Activated CD4-positive, CD25-positive, alpha-beta regulatory T cell (primary cell): ENCODE measurements at places on chromosomes 7 and 10.

DNA sequence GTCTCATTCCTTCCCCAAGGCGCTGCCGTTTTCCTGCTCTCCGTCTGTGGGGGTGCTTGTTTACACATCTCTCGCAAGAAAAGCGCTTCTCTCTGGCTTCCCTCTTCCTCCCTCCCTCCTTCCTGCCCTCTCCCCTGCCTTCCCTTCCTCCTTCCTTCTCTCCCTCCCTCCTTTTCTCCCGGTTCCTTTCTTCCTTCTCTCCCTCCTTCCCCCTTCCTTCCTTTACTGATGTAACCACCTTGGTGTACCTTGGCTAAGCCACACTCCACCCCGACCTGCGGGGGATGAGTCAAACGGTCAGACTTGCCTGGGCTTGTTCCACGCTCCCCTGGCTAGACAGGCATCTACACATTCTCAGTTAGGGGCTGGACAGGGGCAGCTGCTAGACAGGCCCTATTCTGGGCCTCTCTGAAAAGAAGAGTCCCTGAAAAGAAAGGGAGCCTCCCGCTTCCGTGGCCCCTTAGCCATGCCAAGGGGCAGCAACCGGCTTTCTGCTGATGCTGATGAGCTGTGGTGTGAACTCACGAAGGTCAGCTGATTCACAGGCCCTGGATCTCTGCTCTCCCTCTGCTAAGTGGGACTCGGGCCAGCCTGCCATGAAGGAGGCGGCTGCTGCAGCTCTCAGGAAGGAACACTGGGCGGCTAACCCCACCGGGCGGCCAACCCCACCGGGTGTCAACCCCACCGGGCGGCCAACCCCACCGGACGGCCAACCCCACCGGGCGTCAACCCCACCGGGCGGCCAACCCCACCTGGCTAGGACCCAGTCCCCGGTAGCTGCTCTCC, 216.8 kb downstream of the TCERG1L start:
- no peak for DNase-seq

GRCh38 chr7:18497082-18497481, 1.5 kb downstream of the HDAC9 start:
- DNase-seq: no peak

- DNase-seq: no peak
These were observed 24.9 kb downstream of the BEND7 start for GRCh38 chr10:13503745-13504463.

DNA sequence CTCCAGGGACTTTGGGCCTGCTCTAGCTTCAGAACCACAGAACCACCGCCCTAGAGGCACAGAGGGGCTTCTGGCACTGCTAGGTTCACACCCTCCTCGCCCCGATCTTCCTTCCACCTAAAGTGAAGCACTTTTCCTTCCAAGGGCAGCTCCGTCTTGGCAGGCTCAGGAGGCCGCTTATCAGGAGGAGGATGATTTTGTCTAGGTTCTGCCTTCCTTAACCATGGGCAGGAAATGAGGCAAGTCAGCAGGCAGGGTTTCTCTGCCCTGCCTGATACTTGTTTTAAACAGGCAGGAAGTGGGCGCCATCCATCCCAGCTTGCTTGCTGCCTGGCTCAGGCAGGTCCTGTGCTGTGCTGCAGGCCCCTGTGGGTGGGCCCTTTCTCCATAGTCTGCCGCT, 8.3 kb upstream of the ATP6V0E2 start:
- peak; percentile 56 for DNase-seq

DNA sequence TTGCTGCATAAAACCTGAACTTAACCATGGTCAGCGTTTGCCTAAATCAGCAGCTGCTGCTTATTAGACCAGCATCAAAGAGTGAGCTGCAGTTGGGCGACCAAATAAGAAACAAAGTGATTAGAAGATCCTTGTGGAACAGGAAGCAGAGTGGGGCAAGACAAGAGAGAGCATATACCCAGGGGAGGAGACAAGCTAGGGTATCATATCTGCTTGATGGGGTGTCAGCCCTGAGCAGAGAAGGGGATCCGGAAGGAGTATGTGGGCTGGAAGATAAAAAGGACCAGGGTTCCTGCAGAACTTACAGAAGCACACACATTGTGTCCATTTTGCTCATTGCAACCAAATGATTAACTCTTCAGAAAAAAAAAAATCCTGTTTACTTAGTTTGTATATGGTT, 213.6 kb downstream of the CELF2 start:
- no peak for DNase-seq

DNA sequence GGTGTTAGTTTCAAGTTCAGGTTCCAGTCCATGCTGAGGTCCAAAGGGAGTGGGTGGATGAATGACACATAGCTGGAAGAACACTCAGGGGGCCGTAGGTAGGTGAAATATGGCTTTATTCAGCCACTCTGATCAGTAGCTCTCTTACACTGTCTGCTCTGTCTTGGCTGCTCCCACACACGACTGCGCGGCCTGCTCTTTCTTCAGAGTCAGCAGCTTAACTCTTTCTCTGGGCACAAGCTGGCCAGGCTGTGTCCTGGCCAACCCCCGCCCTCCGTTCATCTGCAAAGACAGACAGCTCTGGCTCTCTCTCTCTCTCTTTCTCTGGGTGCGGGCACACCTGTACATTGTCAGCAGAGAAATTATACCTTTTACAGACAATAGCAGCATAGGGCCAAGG, 317.4 kb upstream of the SORCS1 start:
- no peak for DNase-seq

- DNase-seq: no peak
These were observed 14.3 kb upstream of the GATAD1 start for GRCh38 chr7:92433019-92433418.

DNA sequence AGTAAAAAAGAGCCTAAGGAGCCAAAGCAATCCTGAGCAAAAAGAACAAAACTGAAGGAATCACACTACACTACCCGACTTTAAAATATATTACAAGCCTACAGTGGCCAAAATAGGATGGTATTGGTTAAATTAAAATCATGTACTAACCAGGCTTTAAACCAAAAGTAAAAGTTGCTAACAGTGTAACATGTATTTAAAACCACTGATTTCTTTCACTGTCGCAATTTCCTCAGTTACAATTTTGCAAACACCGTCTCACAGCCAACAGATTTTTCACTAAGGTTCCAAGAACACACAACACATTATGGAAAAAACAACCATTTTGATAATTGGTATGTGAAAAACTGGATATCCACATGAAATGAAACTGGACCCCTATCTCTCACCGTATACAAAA, 74.0 kb downstream of the JMJD1C start:
- no peak for DNase-seq

DNA sequence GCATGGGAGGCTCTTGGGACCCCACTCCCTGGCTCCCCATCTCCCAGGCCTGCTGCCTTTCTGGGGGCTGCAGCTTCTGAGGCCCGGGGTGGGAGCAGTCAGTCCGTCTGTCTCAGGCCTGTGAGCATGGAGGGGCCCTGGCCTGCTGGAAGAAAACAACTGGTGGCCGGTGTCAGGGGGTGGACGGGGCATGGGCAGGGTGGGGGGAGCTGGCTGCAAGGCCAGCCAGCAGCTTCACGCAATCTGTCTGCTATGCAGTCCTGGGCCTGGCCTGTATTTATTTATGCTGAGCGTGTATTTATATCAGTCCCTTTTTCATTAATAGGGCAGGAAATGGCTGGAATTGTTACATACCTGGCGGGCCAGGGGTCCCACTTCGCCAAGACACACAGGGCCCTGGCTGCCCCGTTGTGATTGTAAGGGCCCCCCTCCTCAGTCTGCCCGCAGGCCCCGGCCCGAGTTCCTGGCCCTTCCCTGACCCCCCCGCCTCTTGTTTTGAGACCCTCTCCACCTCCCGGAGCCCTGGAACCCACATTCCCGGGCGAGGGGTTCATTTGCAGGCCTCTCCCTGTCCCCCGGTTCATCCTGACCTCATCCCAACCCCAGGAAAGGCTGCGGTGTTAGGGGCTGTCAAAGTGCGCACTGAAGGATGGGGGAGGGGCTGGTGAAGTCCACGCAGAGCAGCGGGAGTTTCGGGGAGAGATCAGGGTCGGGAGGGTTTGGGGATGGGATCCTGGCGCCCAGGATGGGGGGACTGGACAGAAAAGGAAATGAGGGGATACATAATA, 8.2 kb downstream of the TMEM270 start:
- DNase-seq: no peak

DNA sequence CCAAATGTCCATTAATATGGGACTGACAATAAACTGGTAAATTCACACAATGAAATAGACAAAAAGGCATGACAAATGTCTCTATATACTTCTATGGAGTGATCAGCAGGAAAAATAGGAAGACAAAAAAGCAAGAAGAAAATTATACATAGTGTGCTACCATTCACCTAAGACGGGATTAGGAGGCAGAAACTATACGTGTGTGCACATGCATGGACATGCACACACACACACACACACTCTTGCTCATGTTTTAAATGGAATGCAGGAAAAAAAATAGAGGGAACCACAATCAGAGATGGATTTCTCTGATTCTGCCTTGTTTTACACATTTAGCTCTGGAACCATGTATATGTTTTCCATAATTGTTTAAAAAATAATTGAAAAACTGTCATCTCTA, 119.0 kb downstream of the ZFAND4 start:
- no peak for DNase-seq
